ENCODE measurements at places on chromosomes 2 and 18.

DNA sequence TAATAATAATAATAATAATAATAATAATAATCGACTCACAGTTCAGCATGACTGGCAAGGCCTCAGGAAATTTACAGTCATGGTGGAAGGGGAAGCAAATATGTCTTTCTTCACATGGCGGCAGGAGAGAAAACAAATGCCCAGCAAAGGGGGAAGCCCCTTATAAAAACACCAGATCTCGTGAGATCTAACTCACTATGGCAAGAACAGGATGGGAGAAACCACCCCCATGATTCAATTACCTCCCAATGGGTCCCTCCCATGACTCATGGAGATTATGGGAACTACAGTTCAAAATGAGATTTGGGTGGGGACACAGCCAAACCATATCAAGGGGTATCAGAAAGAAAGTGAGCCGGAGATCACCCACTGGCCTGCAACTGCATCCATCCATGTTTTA is 40.5 kb upstream of the PAPOLG start:
- DNase-seq: no peak

- DNase-seq: no peak
These were observed 55.8 kb upstream of the FAM136A start for GRCh38 chr2:70357684-70358071.

GRCh38 chr2:221673248-221673647 is 101.1 kb upstream of the EPHA4 start:
- DNase-seq: no peak

GRCh38 chr2:71895320-71896161 is 252.1 kb downstream of the CYP26B1 start:
- no peak for DNase-seq

- no peak for DNase-seq
These were observed 57.3 kb downstream of the ITGA6 start for GRCh38 chr2:172484706-172485105.

- peak; percentile 43 for DNase-seq
These were observed 386.9 kb downstream of the FIGN start for GRCh38 chr2:163348857-163349380.

GRCh38 chr2:136104977-136105376 is 13.0 kb downstream of the CXCR4 start:
- DNase-seq: no peak

DNA sequence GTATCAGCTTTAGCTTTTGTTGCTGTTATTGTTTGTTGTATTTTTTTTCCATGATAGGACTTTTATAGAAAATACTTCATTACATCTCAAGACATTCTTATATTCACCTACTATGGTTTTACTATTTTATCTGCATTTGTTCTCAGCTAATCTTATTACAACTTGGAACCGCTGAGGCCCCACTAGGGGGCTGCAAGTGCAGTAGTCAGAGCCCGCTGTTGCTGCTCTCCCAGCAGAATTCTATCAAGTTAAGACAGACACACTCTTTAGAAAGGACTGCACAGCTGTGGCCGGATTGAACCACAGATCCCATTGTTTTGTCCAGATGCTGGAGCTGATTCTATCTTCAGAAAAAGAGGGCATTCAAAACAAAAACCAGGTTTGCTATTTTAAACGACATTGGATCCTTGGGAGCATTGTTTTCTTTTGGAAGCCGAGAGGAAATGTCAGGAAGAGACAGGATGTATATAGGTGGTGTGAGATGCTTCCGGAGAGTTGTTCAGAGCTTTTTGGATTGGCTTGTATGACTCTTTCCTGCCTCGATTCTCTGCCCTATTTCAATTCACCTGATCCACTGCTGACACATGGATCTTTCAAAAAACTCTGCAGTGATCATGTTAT is 105.7 kb upstream of the GAREM1 start:
- peak; percentile 74 for DNase-seq

GRCh38 chr2:62042944-62043343 is 137.5 kb downstream of the COMMD1 start:
- DNase-seq: peak; percentile 6

- peak; percentile 82 for DNase-seq
These were observed 22.7 kb upstream of the GMPPA start for GRCh38 chr2:219475697-219476651.

DNA sequence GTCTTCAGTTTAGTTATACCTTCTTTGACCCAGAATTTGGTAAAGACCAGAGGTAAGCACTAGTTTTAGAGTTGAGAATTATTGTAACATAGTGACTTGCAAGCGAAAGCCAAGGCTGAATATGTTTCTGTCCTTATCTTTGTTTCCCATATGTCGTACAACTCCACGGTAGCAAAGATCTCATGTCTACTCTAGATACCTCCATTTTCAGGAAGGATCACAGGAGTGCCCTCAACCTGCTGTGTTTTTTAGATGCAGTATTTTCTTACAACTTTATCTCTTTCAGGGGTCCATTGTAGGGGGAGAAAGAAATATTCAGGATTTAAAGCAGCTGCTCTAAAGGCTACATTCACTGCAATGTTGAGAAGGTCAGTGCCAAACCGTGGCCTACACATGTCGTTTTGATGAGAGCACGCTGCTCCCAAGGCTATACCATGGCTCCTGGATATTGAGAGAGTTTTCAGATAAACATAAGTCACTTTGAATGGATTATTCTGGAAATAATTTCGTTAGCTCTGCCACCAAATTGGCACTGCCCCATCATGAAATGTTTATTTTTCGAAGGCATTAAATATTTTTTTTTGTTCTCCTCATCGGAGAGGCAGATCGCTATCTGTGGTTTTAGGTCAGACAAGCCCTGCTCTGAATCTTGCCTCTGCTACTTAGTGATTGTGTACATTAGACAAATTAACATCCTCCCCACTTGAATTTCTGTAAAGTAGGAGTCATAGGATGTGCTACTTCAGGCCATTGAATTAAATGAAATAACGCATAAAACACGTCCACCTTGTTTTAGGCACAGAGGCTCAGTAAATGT is 2.1 kb downstream of the RHBDD1 start:
- DNase-seq: no peak

DNA sequence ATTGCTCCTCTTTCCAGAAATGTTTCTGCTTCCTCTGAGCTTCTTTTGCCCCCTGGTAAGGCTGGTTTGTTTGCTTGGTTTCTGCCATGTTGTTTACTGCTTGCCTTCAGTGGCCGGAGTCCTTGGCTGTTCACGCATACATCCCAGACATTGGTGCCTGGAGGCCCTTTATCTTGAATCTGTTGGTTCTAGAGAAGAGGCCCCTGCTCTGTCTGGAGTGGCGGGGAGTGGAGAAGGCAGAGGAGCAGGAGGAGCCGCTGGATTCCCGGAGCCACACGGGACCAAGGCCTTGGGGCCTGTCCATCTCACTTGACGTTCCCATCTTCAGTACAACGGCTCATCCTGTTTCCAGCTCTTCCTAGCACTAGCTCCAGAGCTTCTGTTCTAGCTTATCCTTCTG is 77.2 kb upstream of the PXDN start:
- DNase-seq: no peak

DNA sequence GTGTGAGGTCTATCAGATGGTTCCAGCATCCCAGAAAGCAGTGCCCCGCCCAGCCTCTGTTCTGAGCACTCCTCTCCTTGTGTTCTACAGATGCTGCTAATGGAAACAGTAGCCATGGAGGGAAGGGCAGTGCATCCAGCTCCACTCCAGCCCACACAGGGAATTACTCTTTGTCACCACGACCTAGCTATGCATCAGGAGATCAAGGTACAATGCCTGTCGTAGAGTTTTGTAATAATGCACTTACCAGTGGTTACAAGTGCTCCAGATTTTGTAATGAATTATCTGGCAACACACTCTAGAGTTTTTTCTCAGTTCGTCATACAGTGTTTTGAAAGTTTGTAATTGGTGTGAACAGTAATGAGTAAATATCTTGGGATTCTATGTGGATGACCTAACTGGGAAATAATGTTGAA is 161.1 kb downstream of the ESCO1 start:
- no peak for DNase-seq

GRCh38 chr2:210004881-210005280 is 2.4 kb downstream of the RPE start:
- no peak for DNase-seq

GRCh38 chr2:102442967-102443828 is 20.2 kb downstream of the IL18RAP start:
- peak; percentile 54 for DNase-seq

GRCh38 chr2:50556934-50557575 is 474.9 kb downstream of the NRXN1 start:
- DNase-seq: no peak

GRCh38 chr2:121417826-121418225 is 112.9 kb upstream of the RNU4ATAC start:
- DNase-seq: no peak

DNA sequence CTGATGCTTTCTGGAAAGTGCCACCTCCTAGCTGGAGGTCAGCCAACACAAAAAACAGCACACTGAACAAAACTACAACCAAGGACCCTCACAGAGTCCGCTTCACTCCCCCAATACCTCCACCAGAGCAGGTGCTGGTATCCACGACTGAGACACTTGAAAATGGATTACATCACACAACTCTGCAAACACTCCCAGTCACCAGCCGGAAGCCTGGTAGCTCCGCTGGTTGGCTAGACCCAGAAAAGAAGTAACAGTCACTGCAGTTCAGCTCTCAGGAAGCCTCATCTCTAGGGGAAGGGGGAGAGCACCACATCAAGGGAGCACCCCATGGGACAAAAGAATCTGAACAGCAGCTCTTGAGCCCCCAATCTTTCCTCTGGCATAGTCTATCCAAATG is 175.4 kb downstream of the LCLAT1 start:
- no peak for DNase-seq

GRCh38 chr18:47150824-47151366 is 595 bp upstream of the HDHD2 start:
- no peak for DNase-seq

DNA sequence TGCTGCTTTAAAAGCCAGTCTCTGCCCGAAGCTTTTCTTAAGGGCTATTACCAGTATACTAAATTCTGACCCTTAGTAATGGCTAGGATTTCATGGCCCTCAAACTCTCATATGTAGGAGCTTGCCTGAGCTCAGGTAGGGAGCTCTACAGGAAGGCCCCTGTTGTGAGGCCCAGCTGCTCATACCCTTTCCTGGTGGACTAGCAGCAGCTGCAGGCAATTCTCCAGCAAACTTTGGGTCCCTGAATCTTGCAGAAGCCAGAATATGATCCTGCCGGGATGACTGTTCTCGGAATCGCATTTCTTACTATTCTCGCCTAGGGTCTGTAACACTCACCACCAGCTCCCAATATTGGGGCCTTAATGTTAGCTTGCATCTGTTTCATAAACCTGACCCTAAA is 106.4 kb upstream of the SERTAD2 start:
- DNase-seq: peak; percentile 72

DNA sequence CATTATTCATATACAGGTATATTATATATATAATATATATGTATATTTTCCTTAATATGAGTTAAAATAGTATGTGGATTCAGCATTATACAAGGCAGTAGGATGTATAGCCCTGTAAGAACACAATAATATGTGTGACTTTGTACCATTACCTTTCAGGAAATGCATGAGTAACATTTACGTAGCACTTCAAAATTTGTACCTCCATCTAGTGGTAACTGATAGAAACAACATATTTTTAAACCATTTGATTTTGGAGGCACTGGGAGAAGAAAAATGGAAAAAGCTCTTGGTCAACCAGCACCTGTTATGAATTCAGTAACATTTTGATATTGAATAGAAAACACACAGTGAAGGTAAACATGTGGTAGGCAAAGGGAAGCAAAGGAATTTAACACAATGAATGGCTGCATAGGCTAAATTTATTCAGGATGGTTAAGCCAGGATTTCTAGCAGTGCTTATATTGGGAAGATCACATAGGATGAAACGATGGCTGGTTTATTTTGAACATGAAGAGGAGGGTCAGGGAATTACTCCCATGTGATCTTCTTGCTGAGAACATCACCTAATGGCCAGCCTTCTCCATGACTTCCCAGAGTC is 565.5 kb downstream of the CCDC85A start:
- DNase-seq: peak; percentile 51

- no peak for DNase-seq
These were observed 330.1 kb downstream of the CMPK2 start for GRCh38 chr2:6535572-6535971.

DNA sequence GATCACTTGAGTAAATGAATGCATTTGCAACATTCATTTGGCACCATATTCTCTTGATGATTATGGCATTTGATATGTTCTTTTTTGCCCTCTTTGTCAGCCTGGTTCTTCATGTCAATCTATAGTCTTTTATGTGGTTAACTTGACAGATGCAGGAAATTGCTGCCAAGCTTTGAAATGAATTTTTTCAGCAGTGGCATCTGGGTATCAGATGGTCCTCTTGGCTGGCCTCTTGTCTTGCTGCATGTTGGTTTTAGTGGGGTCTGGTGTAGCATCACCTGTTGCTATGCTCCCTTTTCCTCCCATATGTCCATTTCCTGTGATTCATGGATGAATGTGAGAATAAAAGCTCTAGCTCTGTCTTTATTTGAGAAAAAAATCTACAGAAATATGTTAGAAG is 119.9 kb downstream of the DPP4 start:
- DNase-seq: peak; percentile 8

DNA sequence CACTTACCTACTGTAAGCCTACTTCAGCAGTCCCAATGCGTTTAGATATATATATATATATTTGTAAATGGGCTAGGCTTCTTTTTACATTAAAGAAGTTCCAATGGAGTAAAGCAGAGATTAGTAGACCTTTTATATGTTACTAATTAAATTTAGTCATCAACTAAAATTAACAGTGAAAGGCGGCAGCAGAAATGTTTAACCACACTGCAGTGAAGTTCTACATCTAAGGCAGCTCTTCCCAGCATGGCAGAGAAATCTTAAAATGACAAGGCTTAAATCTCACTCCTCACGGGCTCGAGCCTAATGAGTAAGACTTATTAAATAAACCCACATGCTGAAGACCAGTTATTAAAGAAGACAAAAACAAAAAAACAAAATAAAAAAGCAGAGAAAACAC is 19.1 kb upstream of the KANSL1L start:
- DNase-seq: no peak

DNA sequence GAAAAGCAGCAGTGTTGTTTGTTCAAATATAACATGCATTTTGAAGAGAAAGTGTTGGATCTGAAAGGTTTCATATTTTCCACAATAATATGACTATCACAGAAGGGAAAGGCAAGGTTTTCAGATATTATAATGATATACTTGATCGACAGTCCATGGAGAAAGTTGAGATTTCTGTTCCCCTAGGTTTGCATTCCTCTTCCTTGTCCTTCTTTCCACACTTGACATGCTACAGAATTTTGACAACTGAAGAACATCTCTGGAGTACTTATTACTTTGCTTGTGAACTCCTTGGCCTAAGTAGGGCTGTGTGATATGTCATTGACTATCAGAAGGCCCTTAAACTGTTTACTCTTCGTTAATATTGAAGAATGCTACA is 46.5 kb downstream of the TMEFF2 start:
- DNase-seq: no peak
